ENCODE measurements at places on chromosomes 16 and 17.

- DNase-seq, result no peak
Observed at GRCh38 chr16:82150549-82150948, 19.5 kb downstream of the MPHOSPH6 start.

- DNase-seq, result no peak
Observed at GRCh38 chr17:69269131-69269998, 40.7 kb upstream of the ABCA10 start.

GRCh38 chr17:8884336-8884990 lies 17.0 kb upstream of the PIK3R6 start:
- DNase-seq, result no peak

DNA sequence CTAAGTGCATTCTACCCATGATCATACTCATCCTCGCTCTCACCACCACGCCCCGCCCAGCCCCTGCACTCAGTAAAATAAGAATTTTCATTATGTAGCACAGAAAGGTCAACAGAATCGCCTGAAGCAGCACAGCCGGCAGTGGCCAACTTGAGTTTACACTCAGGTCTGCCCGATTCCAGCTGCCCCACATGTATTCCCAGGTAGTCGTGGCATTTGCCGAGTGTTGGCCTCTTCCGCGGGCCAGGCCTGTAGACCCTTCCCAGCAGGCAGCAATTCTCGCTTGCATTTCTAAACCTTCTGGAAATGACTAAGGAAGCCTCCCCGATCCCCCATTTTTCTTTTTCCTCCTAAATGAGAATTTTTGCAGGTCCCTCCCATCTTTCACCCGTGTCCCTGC lies 609 bp downstream of the CNGB1 start:
- no peak for DNase-seq

- DNase-seq, result no peak
Observed at GRCh38 chr16:57607676-57608461, 20.6 kb upstream of the ADGRG1 start.

DNA sequence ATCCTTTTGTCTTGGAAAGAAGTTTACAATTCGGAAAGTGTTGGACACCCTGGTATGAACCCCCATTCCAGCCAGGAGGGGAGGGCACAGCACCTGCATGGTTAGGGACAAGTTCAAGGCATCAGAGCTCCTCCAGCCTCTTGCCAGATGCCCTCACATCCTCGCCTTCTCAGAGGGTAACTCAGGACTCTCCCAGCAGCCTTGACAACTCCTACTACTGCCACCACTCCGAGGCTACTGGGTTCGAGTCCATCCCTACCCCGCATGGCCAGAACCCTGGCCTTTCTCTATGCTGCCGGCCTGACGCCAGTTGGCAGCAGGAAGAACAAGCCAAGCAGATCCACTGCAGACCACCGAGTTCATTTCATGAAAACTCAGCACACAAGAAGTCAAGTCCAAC lies 34.1 kb downstream of the AXIN2 start:
- DNase-seq, result no peak

DNA sequence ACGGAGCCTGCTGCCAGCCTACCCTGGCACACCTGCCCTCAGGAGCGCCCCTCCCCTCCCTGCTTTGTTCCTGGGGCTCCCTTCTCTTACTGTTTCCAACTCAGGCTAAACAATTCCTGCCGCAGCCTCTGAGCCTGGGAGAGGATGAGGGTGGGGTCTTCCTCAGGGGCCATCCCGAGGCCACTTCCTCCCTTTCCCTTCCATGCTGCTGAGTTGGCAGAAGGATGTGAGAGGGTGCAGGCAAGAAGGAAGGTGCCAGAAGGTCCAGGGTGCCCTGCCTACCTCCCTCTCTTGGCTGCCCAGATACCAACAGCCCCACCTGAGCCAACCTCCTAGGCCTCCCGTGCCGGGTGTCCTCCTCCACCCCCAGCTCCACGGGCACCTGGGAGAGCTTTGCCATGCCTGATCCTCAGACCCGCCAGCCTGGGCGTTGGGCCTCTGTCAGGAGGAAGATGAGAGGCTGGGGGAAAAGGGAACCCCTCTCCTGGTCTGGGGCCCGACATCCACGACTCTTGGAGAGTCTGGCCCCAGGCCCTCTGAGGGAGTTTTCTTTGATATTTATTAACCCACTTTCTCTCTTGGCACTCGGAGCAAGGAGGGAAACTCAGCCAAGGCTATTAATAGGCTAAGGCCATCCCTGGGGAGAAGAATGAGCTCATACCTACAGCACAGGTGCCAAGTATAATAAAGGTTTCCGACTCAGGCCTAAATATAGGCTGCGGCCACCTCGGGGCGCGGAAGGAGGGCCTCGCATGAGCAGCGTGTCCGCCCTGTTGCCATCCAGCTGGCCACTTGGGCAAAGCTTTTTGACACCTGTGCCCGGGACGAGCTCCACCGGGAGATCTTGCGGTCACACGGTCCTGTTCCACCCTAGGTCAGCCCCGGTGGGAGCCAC lies 232.0 kb downstream of the ENGASE start:
- DNase-seq, result no peak

Measured in CD8-positive, alpha-beta T cell (primary cell).